Stimulated activated CD8-positive, alpha-beta memory T cell treated with anti-CD3 and anti-CD28 coated beads, Interleukin-15, amount 100 ng/mL, for 48 hours (primary cell): ENCODE measurements at places on chromosomes 6 and 20.

- DNase-seq: no peak
These were observed 110.9 kb downstream of the SMLR1 start for GRCh38 chr6:130937942-130938604.

DNA sequence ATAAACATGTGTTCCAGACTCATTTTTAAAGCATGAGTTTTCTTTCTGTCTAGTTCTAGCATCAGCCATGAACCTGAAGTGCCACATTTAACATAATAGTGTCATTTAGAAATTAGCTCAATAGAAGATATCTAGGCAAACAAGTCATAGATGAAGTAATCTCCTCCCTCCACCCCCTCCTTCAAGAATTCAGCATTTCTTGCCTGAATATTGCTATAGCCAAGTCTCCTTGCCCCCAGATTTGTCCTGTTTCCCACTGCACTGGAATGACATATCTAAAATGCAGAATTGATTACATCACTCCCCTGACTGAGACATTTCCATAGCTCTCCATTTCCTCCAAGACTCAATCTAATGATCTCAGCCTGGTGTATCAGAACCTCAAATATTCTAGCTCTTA is 134.9 kb upstream of the BACH2 start:
- no peak for DNase-seq

DNA sequence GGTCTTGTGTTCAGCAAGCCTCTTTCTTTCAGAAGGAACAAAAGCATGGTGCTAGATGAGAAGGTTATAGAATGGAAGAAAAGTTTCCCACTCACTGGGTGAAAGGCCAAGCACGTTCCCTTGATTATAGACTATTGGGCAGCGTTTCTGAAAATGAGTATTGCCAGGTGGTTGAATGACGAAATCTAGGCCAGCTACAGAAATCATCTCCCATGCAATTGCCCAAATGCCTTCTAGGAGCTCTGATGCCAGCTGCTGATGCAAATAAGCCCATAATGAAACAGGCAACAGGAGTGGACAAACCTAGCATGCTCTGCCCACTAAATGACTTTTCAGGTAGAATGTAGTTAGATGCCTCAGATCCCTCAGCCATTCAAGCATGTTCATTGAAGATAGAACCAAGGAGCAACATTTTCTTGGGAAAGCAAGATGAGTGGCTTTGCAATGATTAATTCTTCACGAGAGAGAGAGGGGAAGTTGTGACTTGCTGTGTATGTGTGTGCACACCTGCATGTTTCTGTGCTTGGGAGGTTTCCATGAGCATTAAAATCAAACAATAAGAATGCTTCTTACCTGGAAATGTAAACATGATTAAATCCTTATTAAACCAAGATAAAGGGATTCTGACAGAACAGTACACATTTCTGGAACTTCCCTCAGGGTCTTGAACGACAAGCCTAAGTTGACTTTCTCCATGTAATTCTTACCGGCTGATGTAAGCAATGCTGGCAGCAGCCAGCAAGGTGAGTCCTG is 43.6 kb downstream of the ADTRP start:
- no peak for DNase-seq

GRCh38 chr6:5778317-5778857 is 228.3 kb downstream of the NRN1 start:
- no peak for DNase-seq

GRCh38 chr6:14968056-14968637 is 277.7 kb upstream of the JARID2 start:
- DNase-seq: no peak

DNA sequence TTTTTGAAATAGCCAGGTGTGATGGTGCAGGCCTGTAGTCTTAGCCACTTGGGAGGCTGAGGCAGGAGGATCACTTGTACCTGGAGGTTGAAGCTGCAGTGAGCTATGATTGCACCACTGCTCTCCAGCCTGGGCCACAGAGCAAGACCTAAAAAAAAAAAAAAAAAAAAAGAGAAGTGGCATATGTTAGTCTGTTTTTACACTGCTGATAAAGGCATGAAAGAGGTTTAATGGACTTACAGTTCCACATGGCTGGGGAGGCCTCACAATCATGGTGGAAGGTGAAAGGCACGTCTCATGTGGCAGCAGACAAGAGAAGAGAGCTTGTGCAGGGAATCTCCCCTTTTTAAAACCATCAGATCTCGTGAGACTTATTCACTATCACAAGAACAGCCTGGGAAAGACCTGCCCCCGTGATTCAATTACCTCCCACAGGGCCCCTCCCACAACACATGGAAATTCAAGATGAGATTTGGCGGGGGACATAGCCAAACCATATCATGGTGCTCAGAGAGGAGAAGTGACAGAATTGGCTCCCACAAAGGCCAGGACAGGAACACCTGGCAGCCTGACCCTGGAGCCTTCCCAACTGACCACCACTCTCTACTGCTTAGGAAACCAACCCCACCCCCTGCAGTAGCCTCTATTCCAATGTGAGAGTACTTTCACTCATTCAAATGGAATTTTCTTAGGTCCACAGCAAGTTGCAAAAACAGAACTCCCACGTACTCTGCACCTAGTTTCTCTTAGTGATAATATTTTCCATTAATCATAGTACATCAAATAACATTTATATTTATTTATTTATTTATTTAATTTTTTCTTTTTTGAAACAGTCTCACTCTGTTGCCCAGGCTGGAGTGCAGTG is 29.8 kb downstream of the ARHGAP40 start:
- no peak for DNase-seq

DNA sequence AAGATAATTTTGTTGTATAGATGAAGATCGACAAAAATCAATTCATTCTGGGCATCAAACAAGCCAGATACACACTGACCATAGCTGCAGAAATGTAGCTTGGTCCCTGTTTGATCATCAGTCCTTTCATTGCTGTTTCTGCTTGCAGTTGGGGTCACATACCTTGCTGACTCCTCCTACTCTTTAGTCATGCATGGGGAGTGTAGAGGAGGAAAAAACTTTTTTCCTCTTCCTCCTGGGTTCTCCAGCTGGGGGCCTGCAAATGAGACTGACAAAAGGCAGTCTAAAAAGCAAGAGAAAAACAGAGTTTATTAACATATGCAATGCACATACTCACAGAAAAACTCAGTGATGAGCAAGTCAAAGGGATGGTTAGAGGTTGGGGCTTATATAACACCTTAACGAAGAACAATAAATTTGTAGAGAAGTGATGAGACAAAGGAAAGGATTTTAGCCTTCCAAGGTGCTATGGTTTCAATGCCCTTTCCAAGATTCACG is 105.8 kb downstream of the QRSL1 start:
- no peak for DNase-seq

- no peak for DNase-seq
These were observed 80.8 kb upstream of the SLC22A16 start for GRCh38 chr6:110557199-110557598.

- DNase-seq: no peak
These were observed 43.0 kb upstream of the ZNF217 start for GRCh38 chr20:53636540-53637097.

DNA sequence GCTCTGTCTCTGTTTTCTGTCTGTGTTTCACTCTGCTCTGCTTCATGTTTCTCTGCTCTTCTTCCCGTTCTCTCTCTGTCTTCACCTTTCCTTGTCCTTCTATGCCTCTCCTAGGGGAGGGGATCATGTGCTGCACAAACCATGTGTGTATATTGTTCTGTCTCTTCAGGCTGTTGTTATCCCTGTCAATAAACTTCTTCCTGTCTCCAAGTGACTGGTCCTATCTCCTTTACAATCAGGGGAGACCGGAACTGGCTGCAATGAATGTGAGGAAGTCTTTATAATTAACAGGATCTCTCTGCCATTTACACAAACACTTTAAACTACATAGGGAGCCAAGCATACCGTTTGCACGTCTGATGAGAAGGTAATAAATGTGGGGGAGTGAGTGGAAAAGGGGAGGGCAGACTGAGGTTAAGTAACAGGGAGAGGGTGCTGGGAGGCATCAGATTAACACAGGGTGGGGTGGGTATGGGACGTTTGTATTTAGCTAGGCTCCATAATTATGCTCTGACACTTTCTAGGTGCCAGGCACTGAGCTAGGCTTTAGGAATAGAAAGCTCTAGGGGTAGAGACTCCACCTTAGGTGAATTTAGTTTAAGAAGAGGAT is 626.1 kb downstream of the DHX35 start:
- DNase-seq: no peak

- DNase-seq: no peak
These were observed 69.0 kb downstream of the CEP57L1 start for GRCh38 chr6:109164331-109164730.

- no peak for DNase-seq
These were observed 8.5 kb downstream of the SYNGAP1 start for GRCh38 chr6:33428224-33428965.

DNA sequence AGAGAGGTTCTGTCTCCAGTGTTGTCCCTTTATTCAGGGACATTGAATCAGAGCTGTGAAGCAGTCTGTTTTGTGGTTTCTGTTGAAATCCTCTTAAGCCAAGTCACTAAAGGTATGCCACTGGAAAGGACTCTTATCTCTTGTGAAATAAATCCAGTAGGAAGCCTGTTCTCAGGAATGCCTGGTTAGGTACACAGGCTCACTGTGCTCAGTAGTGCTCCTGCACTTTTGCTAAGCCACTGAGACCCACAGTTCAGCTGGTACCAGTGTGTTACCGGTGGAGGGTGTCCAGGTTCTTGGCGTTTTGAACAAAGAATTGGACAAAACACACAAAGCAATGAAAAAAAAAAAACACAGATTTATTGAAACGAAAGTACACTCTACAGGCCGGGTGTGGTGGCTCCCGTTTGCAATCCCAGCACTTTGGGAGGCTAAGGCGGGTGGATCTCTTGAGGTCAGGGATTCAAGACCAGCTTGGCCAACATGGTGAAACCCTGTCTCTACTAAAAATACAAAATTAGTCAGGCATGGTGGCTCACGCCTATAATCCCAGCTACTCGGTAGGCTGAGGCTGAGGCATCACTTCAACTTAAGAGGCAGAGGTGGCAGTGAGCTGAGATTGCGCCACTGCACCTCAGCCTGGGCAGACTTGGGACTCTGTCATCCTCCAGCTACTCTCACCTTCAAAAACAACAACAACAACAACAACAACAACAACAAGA is 186.1 kb downstream of the JARID2 start:
- no peak for DNase-seq

DNA sequence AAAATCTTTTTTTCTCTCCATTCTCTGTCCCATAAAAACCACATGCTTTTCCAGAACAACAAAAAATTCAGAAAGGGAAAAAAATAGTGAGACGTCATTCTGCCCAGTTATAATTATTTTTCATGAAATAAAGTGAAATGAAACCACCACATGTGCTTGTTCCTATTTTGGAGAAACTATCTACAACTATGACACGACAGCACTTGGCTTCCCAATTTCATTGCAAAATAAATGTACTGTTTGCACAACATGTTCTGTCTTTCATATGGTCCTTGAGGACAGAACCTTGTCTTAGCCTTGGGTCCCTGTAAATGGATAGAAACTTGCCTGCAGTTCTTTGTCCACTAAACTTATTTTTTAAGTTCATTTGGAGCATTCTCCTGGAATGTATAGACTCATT is 5.6 kb upstream of the MAN1A1 start:
- no peak for DNase-seq

DNA sequence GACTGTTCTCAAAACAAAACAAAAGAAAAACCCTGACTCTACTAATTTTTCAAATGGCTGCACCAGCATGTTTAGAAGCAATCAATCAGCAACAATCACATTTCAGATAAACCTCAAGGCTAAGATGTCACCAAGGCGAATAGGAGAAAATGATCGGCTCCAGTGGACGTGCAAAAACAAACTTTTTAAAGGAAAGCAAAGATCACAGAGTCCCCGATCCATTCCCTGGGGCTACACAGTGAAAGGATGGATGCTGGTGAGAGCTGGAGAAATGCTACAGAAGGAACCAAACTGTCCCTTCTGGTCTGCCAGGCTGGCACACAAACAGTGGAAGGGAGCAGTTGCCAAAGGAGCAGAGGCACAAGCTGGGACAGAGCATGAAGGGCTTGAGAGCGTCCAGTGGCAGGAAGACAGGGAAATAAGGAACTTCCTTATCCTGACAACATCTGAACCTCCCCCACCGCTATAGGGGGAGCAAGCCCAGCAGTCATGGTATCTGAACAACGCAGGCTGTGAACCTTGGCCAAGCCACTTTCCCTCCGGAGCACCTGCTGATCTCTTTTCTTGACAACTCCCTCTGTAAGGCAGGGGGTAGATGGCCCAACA is 73.7 kb upstream of the HIVEP1 start:
- no peak for DNase-seq

DNA sequence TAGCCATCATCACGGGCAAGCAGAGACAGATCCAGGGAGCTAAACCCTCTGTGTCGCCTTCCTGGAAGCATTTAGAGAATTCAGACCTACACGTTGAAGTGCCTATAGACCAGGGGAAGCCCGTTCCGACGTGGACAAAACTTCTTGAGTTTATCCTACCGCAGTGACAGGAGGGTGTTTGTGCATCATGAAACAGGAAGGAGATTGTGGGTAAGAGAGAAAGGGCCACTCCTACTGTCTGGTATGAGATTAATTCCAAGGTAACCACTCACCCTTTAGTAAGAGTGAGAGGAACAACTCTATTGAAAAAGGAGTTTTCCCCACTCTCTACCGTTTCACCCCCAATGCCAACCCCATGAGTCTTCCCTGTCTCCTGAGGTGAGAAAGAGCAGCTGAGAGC is 133.7 kb downstream of the TFAP2C start:
- no peak for DNase-seq

- DNase-seq: no peak
These were observed 43.9 kb upstream of the QKI start for GRCh38 chr6:163370464-163371117.
